Regular cardiac myocyte (primary cell): ENCODE measurements at places on chromosomes 1 and 21. TPM values are rescaled to one million over a fixed set of nuclear protein-coding genes. Genes with fewer than 3 reads are reported as not detected.

The NPPB gene
- total RNA-seq = 11.5 and 45.9 TPM in 2 replicates

The TMPRSS2 gene
- total RNA-seq = not detected in 2 replicates

The DNM3 gene
- total RNA-seq = 0.77 and 0.85 TPM in 2 replicates

The CCDC190 gene
- 1.1 and 2.1 TPM in 2 replicates for total RNA-seq

The TMPRSS15 gene
- total RNA-seq = not detected in 2 replicates

The PPIAL4G gene
- total RNA-seq = not detected in 2 replicates

The SPAG17 gene
- total RNA-seq = under 0.01 TPM in 1 of 2 replicates, not detected in the other

The CD101 gene
- under 0.01 TPM in 2 replicates for total RNA-seq

The SYT2 gene
- under 0.01 TPM in 1 of 2 replicates, not detected in the other for total RNA-seq

The CFHR1 gene
- total RNA-seq = 0.19 and 0.56 TPM in 2 replicates

The LPAR3 gene
- total RNA-seq = 0.19 and 2.0 TPM in 2 replicates

The PLA2G4A gene
- total RNA-seq = 36.4 and 49.9 TPM in 2 replicates

The SERTAD4 gene
- 11.8 and 12.1 TPM in 2 replicates for total RNA-seq

The OPTC gene
- not detected in 2 replicates for total RNA-seq

The HIVEP3 gene
- total RNA-seq = 1.5 and 2.0 TPM in 2 replicates

The PRAMEF13 gene
- not detected in 2 replicates for total RNA-seq

The RPE65 gene
- total RNA-seq = not detected in 2 replicates

The PBX1 gene
- 11.3 and 23.7 TPM in 2 replicates for total RNA-seq

The KCNT2 gene
- total RNA-seq = 0.58 and 2.8 TPM in 2 replicates
